Foreskin keratinocyte (primary cell): ENCODE measurements at places on chromosomes 1 and 21.

GRCh38 chr1:204438628-204439027 lies 27.0 kb upstream of the PPP1R15B start:
- DNase-seq = peak; percentile 97

GRCh38 chr1:32774950-32775634 lies 42.1 kb downstream of the YARS1 start:
- DNase-seq = peak; percentile 67

DNA sequence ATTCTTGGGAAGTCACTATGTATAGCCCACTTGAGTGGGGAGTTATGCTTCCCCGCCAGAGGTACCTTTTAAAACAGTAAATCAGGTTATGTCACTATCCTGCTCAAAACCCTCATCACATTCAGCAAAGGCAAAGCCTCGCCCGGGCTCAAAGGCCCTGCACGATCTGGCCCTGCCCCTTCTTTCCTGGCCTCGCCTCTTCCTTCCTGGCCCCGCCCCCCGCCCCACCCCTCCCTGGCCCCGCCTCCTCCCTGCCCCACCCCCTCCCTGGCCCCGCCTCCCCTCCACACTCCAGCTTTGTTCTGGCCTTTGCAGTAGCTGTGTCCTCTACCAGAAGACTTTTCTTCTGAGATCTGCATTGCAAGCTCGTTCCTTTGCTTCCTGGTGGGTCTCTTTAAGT lies 6.6 kb downstream of the LDLRAD2 start:
- no peak for DNase-seq

- no peak for DNase-seq
Measured at GRCh38 chr1:57341721-57342120, 82.1 kb downstream of the DAB1 start.

GRCh38 chr1:153566414-153567371 lies 1.0 kb upstream of the S100A2 start:
- DNase-seq = peak; percentile 97
